Smooth muscle cell of the umbilical artery (primary cell): ENCODE measurements at places on chromosomes 2 and 18. TPM values are rescaled to one million over a fixed set of nuclear protein-coding genes. Genes with fewer than 3 reads are reported as not detected.

Gene PGAP1
- total RNA-seq = 11.0 and 11.5 TPM in 2 replicates

Gene TEX44
- not detected in 2 replicates for total RNA-seq

Gene TUBA4B
- not detected in 2 replicates for total RNA-seq

Gene CCL20
- total RNA-seq = 0.92 and 3.0 TPM in 2 replicates

Gene NDUFS1
- total RNA-seq = 145 and 221 TPM in 2 replicates

Gene SERPINB3
- not detected in 2 replicates for total RNA-seq
